ENCODE measurements at places on chromosomes 3 and 15. TPM values are rescaled to one million over a fixed set of nuclear protein-coding genes. Genes with fewer than 3 reads are reported as not detected.

DNA sequence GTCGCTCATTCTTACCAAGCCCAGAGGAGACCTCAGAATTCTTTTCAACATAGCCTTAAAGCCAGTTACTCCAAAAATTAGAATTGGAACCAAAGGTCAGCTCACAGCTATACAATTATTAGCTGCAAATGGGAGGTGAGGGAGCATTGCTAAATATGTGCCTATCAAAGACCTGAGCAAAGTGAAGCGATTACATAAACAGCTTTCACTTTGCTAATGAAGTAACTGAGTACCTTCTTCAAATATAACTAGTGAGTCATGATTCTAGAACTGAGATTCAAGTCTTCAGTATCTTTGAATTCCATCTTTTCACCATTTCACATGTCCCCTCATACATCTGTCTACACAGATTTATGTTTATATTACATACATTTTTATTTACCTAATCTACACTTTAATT, 122.6 kb downstream of the P2RY1 start:
- no peak for DNase-seq

DNA sequence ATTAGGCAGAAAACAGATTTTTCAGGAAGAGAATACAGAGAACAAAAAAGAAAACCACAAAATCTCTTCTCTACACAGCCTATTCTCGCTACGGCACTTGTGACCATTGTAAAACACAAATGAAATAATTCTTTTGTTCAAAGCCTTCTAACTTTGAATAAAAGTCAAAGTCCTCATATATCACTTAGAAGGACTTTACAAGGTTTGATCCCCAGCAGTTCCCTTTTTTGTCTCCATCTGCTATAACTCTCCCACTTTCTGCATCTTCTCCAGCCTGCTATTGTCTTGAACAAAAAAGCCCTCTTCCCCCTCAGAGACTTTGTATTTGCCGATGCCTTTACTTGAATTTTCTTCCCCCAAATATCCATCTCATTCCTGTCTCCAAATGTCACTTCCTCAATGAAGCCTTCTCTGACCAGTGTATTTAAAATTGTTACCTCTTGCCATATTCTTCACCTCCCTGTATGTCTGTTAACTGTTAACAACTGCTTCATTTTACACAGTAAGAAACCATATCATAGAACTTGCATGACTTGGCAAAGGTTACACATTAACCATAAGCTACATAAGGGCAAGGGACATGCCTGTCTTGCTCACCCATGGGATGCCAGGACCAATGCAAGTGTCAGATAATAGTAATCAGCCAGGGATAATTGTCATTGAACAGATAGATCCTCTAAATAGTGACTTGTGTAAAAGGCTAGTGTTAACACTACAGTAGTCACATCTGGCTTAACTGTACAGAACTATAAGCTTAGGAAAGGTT, 122.4 kb downstream of the CBLB start:
- no peak for DNase-seq

The PATL2 gene
- 0.97 TPM for total RNA-seq

- peak; percentile 95 for DNase-seq
These were observed 11.3 kb downstream of the NRROS start for GRCh38 chr3:196650740-196651311.

The GOLGA8G gene
- total RNA-seq, result not detected

- no peak for DNase-seq
These were observed 1.1 kb downstream of the FAM240A start for GRCh38 chr3:46613313-46614005.

GRCh38 chr15:70049701-70050301, 47.9 kb downstream of the TLE3 start:
- DNase-seq, result no peak

DNA sequence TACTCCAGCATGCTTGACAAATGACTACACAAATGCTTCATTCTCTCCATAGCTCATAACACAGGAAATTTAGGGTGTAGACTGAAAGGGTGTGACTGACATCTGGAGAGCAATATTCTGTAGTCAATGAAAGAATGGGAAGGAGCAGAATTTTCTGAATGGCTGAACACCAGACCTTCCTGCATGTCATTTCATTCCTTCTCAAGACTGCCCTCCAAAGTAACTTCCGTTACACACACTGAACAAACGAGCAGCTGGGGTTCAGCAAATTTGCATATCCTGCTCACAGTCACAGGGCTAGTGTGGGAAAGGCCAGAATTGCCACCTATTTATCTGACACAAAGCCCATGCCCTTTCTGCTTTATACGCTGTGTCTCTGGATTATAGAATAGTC, 325.0 kb upstream of the CFAP20DC start:
- DNase-seq, result no peak

GRCh38 chr15:55685286-55685685, 57.7 kb downstream of the PRTG start:
- peak; percentile 81 for DNase-seq

DNA sequence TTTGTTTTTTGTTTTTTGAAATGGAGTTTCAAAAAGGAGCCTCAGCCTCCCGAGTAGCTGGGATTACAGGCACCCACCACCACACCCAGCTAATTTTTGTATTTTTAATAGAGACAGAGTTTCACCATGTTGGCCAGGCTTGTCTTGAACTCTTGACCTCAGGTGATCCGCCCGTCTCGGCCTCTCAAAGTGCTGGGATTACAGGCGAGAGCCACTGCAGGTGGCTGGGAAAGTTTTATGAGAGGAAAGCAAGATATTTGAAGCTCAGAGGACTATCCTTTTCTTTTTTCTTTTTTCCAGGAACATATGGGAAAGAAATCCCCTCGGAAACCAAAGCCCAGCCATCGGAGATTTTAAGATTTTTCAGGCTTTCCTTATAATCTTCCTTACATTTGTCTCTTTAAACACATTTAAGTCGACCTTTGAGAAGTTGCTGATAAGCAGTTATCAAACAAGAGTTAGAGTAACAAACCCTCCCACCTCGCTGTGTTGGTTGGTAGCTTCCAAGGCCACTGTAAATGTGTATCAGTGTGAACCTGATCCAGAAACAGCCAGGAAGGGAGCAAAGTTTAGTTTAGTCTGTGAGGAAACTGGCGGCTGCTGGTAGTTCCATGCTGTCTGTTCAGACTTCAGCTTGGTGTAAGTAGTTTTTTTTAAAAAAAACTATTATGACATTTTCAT, 34.5 kb upstream of the MAP3K13 start:
- DNase-seq, result no peak

DNA sequence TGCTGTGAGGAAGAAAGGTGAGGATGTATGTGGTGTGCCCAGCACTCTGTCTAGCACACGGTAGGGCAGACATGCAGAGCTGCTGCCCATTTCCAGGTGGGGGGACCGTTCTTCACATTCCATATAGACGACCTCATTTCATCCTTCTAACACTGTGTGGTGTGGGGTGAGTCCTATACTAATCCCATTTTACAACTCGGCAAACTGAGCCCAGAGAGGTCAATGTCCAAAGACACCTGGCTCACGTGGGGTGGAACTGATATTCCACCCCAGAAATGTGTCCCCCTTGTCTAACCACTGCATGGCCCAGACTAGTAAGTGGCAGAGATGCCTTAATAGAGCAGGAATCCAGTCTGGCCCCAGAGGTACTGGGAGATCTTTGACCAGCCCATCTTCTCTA, 119.2 kb downstream of the FBLN2 start:
- DNase-seq, result no peak

GRCh38 chr15:28888302-28888894, 2.6 kb downstream of the APBA2 start:
- no peak for DNase-seq

DNA sequence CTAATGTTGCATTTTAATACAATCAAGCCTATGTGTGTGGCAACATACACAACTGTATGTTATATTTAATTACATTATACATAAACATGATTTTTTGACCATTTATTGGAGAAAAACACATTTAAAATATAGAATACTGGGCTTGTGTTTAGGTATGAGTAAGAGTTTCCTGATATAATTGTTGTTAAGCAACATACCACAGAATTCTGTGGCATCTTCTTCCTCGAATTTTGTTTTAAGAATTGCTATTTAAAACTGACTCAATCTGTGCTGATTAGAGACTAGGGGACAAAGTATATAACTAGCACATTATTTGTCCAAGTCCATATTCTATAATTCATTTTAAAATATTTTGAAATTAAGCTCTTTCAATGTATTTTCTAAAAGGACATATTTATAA, 376.8 kb upstream of the THBS1 start:
- no peak for DNase-seq

The CPA3 gene
- total RNA-seq, result under 0.01 TPM

The RGMA gene
- total RNA-seq, result not detected

The CYP1A1 gene
- not detected for total RNA-seq

DNA sequence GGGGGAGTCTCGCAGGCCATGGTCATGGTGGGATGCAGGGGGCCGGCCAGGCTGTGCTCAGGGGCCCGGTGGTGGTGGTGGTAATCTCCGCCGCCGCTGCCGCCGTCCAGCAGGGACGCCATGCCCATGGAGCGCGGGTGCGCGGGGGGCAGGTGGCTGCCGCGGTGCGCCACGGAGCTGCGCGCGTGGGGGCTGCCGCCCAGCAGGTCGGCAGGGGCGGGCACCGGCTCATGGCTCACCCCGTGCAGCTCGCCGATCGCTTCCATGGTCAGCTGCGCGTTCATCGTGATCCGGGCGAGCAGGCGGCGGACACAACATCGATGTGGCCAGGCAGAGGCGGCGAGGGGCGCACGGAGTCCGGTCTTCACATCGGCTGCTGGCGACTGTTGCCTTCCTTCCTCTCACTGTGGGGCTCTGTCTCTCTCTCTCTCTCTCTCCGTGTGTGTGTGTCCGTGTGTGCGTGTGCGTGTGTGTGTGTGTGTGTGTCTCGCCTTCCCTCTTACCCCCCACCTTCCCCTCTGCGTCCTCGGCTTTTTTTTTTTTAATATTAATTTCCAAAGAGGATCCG, 451 bp downstream of the ONECUT1 start:
- no peak for DNase-seq

Data from fibroblast of villous mesenchyme (primary cell).